Frontal cortex (tissue), 4 donors: ENCODE measurements at places on chromosomes 5 and 9. TPM values are rescaled to one million over a fixed set of nuclear protein-coding genes. Genes with fewer than 3 reads are reported as not detected.

Gene SPINK13
- total RNA-seq: not detected

Gene SERF1B
- 106 TPM for total RNA-seq

GRCh38 chr9:79222483-79222882 lies 349.3 kb upstream of the TLE4 start:
- DNase-seq: no peak

DNA sequence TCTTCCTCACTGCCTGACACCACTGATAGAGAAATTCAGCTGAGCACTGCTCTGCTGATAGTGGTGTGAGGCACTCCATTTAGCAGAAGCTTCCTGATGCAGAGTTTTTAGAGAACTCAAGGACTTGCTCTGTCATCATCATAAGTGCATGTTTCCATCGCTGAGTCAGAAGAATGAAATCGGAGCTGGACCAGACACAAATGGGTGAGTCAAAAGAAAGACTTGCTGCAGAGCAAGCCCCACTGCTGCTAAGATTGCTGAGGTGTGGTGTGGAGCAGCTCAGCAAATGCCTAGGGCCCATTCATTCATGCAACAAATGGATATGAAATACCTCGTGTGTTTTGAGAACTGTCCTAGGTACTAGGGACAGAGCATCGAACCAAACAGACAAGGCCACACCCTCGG lies 410.2 kb upstream of the SLC30A5 start:
- no peak for DNase-seq

GRCh38 chr9:21669701-21670100 lies 132.7 kb upstream of the MTAP start:
- DNase-seq: no peak
